ENCODE measurements at places on chromosomes 1 and 21.

DNA sequence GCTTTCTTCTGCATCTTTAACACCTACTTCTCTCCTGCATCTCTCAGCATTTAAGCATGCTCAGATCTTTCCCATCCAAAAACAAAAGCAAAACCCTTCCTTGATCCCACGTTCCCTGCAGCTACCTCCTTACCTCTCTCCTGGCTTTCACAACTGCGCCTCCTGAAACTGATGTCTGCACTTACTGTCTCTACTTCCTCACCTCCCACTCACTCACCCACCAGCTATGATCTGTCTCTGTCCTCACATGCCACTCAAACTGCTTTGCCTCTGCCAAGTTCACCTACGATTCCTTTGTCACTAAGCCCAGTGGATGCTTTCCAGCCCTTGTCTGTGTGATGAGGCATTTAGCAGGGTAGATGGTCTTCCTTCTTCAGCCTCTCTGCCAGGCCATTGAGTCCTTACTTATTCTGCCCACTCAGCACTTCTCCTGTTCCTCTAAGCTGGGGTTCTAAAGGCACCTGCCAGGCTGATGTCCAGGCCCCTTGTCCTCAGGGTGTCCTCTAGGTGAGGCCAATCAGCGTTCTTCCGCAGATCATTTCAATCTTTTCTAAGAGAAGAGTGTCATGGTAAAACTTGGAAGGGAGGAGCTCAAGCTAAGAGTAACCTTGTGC lies 10.0 kb upstream of the GJB3 start:
- no peak for DNase-seq

DNA sequence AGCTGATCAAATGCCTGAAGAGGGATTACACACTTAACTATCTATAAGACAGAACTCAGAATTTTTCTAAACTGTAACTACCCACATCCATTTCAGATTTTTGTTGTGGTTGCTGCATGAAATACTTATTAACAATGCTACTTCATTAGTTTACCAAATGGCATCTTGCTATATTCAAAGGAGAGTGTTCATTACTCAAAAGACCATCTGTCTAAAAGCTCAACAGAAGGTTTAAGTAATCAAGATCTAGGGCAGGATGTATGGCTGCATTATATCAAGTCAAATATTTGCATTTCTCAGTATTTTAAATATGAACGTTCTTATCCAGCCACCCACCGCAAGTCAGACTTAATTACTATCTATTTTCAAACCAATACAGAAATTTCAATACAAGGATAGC lies 79.9 kb downstream of the SIPA1L2 start:
- peak; percentile 84 for DNase-seq

GRCh38 chr1:88661951-88662699 lies 21.9 kb upstream of the PKN2 start:
- DNase-seq, result no peak

DNA sequence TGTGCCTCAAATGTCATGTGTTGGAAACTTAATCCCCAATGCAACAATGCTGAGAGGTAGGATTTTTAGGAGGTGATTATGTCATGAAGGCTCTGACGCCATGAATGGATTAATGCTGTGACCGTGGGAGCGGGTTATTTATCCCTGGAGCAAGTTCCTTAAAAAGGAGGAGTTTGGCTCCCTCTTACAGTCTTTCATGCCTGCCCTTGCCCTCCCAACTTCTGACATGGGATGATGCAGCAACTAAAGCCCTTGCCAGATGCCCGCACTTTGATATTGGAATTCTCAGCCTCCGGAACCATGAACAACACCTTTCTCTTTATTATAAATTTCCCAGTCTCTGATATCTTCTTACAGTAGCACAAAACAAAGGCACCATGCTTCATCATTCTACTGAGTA lies 685.3 kb upstream of the CHRM3 start:
- DNase-seq, result no peak

- DNase-seq, result no peak
These were observed 200.6 kb downstream of the GRIK1 start for GRCh38 chr21:29739176-29739575.

- DNase-seq, result no peak
These were observed 17.3 kb upstream of the TMEM39B start for GRCh38 chr1:32055416-32055815.

GRCh38 chr1:13826591-13826990 lies 126.6 kb downstream of the PRDM2 start:
- DNase-seq, result no peak

DNA sequence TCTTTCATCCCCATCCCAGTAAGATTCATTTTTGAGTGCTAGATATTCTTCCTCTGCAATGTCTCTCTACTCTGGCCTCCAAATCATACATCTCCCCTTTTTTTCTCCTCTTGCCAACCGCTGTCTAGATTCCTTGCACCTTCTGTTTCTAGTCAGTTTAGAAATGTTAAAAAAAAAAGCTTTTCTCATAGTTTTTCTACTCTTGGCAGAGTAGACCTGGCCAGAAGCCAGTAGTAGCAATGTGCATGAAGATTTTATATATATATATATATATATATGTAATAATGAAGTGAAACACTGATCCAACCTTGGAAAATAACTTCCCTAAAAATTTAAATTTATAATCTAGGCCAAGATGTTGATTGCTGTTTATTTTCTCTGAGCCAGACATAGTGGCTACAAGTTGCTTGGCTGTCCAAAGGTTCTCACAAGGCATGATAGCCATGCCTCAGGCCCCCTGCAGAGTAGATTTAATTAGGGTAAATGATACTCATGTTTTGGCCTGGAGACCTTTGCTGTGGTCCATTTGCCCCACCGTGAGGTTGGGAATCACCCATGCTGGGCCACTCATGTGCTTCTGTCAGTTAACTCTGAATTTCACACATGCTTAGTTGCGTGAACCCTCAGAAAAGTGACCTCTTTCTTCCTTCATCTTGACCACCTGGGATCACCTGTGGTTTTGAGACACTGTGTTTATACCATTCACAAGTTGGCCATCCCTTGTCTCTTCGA lies 103.4 kb upstream of the KCNE2 start:
- no peak for DNase-seq

- no peak for DNase-seq
These were observed 40.2 kb upstream of the SIPA1L2 start for GRCh38 chr1:232669981-232670747.

DNA sequence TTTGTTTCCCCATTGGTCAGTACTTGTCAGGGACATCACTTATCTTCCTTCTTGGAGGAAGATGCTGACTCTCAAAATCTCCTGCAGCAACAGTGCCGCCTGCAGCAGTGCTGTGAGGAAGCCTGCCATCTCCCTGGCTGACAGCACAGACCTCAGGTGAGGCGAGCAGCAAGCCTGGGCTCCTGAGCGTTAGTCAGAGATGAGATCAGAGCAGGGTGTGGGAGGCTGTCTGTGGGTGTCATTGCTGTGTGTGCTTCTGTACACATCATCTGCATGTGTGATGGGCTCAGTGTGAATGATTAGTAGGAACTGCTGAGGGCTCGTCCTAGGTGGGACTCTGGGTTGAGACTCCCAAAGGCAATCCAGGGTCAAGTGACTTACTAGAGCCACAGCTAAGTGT lies 6.1 kb downstream of the STRIP1 start:
- DNase-seq, result no peak

GRCh38 chr1:111656086-111657017 lies 36.8 kb downstream of the RAP1A start:
- peak; percentile 12 for DNase-seq

GRCh38 chr1:24801176-24801575 lies 55.9 kb downstream of the CLIC4 start:
- DNase-seq, result no peak

DNA sequence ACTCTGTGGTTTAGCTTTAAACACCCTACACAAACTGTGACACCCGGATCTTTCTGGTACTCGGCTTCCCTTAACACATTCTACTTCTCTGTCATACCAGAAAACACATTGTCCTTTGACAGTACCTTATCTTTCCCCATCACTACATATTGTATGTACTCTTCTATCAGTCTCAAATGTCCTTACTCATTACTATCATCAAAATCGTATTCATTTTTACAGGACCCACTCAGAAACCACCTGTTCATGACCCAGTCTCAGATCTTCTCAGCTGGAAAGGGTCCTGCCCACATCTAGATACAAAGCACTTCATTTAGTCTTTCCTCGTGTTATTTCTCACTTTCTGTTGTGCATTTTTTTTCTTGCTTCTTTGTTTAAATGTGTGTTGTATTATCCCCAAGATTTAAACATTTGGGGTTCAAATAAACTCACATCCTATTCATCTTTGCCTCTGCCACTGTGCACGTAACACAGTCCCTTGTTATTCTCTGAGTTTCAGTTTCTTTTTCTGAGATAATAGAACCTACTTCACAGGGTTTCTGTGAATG lies 27.7 kb downstream of the CD34 start:
- no peak for DNase-seq

GRCh38 chr1:53378932-53379661 lies 51.2 kb upstream of the LRP8 start:
- DNase-seq, result no peak

DNA sequence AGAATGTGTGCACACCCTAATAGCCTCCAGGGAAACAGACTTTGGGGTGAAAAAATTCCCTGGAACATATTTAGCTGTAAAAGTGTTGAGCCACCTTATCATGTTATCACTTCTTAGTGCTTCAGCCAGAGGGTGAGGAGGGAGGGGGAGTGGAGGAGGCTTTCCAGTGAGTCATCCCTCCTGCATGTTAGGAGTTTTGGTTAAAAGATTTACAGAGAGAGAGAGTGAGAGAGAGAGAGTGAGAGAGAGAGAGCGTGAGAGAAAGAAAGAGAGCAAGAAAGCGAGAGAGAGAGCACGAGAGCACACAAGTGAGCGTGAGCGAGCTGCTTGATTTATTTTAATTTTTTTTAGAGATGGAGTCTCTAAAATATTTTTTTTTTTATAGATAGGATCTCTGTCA lies 13.5 kb upstream of the CACNA1E start:
- no peak for DNase-seq

GRCh38 chr1:40973912-40974311 lies 5.6 kb upstream of the CTPS1 start:
- DNase-seq, result no peak

DNA sequence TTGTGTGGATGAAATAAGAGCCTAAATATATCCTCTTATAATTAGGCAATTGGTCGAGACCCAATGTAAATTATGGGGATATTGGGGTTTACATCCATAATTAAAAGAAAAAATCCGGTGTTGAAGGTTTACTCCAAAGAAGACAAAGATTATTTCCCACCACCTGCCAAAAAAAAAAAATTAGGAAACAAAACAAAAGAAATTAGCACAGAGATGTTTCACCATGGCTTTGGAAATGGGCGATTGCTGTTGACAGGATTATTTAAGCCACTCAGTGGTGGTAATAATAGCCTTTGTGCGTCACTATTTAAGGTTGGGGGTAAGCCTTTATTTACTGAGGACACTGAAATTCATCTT lies 585 bp upstream of the GLRX2 start:
- DNase-seq, result no peak

DNA sequence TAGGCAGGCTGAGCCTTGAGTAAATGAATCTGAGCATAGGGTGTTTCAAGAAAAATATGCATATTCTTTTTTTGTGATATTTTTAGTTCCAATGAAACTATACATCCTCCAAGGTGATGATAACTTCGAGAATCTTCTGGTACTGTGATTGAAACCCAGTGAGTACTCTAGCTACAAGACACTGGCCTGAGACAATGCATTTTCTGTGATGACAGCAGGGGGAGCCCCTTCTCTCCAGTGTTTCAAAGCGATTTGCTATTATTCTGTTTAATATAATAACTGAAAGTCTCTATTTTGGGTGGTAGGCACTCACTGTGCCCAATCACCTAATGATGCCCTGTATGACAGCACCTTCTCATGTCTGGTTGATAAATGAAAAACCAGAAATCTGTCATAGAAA lies 12.1 kb downstream of the IRF2BP2 start:
- peak; percentile 25 for DNase-seq

- DNase-seq, result no peak
These were observed 3.7 kb downstream of the LENEP start for GRCh38 chr1:154996966-154997701.

DNA sequence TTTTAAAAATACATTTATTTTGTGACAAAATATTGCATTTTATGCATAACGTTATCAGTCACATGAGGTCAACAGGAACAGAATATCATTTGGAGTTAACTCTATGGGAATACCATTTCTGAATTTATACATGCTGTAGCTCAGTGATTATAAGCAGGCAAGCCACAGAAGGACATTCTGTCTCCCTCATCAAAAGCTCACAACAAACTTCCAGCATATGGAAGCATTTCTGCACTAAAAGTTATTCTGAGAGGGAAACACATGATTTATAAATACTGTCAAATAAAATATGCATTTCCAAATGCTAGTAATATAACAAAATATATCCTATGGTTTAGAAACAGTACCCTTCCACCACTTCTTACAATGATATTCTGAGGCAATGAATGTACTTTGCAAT lies 854.1 kb upstream of the B3GALT2 start:
- DNase-seq, result no peak

GRCh38 chr1:171581766-171582165 lies 40.3 kb upstream of the MYOCOS start:
- no peak for DNase-seq

DNA sequence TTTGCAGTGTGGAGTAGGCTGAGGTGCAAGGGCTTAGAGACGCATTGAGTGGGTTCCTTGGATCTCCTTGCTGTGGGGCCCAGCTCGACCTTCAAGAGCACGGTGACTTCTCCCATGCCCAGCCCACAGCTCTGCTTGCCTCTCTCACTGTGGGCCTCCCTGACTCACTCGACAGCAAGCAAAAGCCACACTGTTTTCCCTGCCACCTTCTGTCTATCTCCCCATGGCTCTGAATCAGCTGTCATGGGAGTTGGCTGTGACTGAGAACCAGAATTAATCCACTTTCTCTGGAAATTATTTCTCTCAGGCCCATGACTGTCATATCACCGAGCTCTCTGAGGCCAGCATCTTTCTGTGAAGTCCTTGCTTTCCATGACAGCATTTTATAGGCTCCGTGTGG lies 140.7 kb downstream of the NOS1AP start:
- no peak for DNase-seq

DNA sequence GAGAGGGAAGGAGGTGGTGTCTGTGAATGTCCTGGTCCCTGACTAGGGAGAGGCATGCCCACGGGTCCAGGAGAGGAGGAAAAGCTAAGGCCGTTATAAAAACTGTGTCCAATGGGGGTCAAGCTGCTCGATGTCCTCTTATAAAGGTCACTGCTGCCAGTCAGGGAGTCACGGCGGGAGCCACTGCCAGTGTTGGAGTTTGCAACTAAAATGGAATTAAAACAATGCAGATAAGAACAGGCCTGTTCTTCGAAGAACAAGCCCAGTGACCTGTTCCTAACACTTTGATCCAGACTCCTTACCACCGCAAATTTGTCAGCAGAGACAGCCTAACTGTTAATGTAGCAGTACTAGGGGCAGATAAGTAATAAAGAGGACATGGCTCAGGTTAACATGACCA lies 56.1 kb upstream of the SDC3 start:
- no peak for DNase-seq

DNA sequence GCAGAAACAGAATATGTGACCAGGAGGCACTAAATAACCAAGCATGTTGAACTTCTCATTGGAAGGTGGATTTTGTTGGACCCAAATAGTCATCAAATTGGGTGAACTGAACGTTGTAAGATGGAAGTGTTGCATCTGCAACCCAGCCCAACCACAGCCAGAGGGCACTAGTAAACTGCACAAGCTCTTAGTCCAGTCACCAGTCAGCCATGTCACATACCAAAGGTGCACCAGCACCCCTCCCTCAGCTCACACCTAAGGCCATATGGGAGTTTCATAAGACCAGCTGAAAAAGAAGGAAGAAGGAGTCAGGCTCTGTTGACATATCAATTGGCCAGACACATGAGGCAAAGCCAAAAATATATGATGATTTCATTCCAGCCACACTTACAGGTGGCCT lies 481.7 kb upstream of the NR5A2 start:
- DNase-seq, result no peak

- peak; percentile 49 for DNase-seq
These were observed 78.9 kb downstream of the TGFBR3 start for GRCh38 chr1:91806769-91807700.

- DNase-seq, result no peak
These were observed 141.1 kb downstream of the TOMM20 start for GRCh38 chr1:234987415-234988154.

Data from NCI-H526 treated with DMSO at 0.1 percent for 48 hours (cell line).